ENCODE measurements at places on chromosomes 3 and 15.

GRCh38 chr3:114572364-114573062 is 278.7 kb downstream of the TIGIT start:
- DNase-seq = no peak

DNA sequence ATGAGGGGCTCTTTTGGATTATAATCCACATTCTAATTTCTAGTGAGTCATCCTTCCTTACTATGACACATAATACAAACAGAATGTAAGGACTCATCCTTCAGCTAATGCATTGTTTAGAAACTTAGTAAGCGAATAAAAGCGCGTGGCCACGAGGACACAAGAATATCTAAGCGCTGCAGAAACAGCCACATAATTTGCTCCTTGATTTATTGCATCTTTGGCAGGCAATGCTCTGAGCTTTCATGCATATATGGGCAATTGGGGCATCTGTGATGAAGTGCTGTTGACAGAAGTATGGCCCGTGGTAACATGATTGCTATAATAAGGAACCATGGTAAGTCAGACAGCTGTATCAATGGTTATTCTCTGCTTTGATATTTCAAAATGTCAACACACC is 191.3 kb upstream of the ZNF385D start:
- no peak for DNase-seq

GRCh38 chr3:72974956-72975355 is 21.7 kb upstream of the PPP4R2 start:
- no peak for DNase-seq

GRCh38 chr3:13728487-13728886 is 151.4 kb downstream of the WNT7A start:
- DNase-seq = peak; percentile 25

- DNase-seq = no peak
Measured at GRCh38 chr15:75449585-75450306, 1.7 kb downstream of the SIN3A start.
